ENCODE measurements at places on chromosomes 2 and 18.

DNA sequence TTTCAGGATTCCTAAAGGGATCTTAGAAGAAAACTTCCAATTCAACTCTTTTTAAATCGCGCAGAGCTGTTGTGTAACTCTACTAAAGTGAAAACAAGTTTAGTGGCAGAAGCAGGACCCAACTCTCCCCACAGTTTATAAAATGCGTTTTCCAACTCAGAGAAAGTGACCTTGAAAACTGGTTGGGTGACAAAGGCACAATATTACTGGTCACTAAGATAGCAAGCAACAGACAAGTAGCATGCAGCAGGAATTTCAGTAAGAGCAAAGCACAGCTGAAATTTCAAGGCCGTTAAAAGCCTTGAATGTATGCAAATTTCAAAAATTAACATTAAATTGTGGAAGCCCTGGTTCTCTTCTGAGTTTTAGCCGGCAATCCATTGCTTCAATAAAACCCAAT, 66.9 kb downstream of the STK39 start:
- DNase-seq: no peak

DNA sequence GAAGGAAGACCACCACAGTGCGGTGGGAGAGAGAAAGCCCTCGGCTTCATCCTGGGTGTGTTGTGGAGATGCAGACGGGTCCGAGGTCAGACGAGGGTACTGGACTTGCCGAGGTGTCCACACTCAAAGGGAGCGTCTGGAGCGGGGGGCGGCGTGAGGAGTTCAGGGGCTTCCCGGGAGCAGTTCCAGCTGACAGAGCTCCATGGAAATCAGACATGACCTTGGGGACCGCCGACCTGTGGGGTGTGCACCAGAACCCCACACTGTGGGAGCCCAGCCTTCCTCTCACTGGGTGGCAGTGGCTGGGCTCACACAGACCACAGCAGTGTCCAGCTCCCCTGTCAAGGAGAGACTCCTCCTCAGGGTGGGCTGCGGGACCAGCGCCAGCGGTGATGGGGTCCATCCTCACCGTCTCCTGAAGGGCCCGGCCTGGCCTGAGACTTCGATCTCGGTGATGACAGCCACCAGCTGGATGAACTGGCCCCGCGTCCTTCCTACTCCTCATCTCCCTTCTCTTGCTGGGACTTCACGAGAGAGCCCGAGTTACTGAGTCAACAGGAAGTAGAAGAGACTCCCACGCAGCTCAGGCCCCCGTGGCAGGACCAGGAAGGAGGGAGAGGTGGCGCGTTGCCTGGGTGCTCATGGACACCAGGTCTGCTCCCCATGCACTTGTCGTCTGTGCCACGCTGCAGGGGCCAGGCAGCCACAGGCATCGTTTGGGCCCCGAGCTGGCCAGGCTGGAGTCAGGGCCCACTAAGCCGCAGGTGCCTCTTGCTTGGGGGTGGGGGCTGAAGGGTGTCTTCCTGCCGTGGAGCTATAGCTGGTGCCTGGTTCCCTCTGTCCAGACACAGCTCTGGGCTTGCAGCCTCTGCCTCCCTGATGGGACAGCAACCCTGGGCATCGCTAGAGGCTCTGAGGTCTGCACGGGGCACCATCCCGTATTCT, 101.9 kb upstream of the CTDP1 start:
- DNase-seq: no peak

DNA sequence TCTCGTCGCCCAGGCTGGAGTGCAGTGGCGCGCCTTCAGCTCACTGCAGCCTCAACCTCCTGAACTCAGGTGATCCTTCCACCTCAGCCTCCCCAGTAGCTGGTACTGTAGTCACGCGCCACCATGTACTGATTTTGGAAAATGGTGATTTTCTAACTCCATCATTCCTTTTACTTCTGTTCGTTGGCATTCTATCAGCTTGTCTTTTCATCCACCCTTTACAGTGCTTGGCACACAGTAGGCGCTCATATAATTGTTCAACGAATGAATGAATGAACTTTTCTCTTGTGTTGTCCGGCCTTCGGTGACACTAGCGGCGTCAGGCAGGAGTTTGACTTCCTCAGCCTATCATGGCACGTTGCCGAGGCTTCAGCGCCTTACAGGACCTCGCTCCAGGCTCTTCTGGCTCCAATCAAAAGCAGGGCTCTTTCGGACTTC, 373 bp upstream of the MTHFD2 start:
- DNase-seq: no peak

- DNase-seq: no peak
Measured at GRCh38 chr2:130837811-130838565, 1.3 kb downstream of the ARHGEF4 start.

- no peak for DNase-seq
Measured at GRCh38 chr2:73827018-73827417, 1.7 kb upstream of the STAMBP start.

DNA sequence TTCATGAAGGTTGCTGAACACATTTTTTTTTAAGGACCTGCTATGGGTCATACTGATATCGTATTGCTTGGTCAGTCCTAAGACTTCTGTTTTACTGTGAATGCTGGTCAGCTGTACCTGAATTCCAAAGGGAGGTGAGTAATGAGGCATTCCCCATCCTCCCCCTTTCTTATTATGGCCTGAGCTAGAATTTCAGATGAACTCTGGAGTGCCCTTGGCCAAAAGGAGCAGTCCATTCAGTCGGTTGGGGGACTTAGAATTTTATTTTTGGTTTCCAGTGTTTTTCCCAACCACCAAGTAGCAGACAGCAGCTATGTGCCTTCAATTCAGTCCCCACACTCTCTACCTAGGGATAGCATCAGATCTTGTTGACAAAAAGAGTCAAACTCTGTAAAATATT, 26.9 kb upstream of the PDCL3 start:
- DNase-seq: no peak

GRCh38 chr2:186518945-186519344, 32.9 kb downstream of the ZC3H15 start:
- DNase-seq: peak; percentile 31

- peak; percentile 76 for DNase-seq
Measured at GRCh38 chr18:50559752-50560680, at the start of gene MAPK4. TSS of gene MAPK4 (plus strand) at chr18:50560087. CDS start at chr18:50663959, 103,872 bp downstream.

DNA sequence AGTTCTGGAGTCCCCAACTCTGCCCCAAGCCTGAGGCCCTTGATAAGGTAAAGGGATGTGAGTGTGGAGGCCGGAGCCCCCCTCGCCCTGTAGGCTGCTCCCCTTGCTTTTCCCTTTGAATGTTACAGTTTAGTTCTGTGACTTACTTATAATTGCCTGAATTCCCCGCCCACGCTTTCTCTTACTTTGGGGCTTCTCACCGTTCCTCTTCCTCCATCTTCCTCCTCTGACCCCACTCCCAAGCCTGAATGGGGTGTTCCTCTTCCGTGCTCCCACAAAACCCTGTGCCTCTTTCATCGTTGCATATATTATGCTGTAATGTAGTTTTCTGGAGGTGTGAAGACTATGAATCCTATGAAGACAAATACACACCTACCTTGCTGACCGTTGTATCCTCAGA, 15.0 kb upstream of the IL1RN start:
- no peak for DNase-seq

DNA sequence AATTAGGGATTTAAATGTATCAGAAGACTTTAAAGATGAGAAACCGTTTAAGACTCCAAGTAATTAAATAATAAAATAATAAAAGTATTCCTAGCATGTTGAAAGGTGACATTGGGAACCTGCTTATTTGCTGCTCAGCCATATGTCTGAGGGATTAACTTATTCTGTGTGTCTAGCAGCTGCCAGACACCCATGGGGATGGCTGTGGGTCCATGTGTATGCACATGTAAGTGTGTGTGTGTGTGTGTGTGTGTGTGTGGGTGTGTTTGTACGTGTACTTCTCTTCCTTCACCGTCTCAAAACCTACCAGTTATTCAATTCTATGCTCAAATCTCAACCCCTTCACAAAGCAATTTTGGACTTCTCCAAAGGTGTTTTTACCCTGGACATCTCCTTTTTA, 124.5 kb downstream of the SETBP1 start:
- no peak for DNase-seq

- DNase-seq: no peak
Measured at GRCh38 chr2:119433636-119434327, 2.1 kb downstream of the TMEM37 start.

DNA sequence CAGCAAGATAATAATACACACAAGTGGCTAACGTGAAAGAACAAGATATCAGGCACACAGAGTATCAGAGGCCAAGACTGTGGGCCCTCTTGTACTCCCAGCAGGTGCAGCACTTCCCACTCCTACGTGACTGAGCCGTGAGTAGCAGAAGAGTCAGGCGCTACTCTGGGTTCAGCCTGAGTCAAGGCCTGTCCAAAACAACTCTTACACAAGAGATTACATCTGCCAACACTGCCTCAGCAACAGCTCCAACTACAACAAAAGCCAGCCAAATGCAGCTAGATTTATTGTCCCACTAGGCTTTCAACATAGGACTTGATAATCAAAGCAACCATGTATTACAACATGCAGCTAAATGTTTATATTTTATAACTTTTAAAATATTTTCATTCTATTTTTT, 56.2 kb downstream of the ITSN2 start:
- peak; percentile 87 for DNase-seq

GRCh38 chr18:47975701-47976100, 45.2 kb upstream of the SMAD2 start:
- DNase-seq: no peak

- no peak for DNase-seq
Measured at GRCh38 chr2:217807753-217808152, 195.0 kb downstream of the TNS1 start.

DNA sequence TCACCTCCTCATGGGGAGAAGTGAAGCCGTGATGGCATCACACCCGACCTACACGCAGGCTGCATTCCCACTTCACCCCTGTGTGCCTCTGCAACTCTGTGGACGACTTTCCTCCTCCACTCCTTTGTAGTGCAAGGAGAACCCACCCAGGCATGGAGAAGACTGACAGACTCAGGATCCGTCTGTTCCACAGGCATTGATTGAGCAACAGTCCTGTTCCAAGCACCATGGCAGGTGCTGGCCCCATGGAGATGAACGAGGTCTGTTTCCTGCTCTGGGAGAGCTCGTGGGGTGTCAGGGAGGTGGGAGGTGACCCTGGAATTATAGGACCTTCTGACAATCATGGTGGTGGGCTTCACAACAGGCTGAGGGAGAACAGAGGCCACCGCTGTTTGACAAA, 284.7 kb upstream of the HDAC4 start:
- DNase-seq: no peak

GRCh38 chr2:180559771-180560170, 420.6 kb upstream of the UBE2E3 start:
- peak; percentile 11 for DNase-seq

DNA sequence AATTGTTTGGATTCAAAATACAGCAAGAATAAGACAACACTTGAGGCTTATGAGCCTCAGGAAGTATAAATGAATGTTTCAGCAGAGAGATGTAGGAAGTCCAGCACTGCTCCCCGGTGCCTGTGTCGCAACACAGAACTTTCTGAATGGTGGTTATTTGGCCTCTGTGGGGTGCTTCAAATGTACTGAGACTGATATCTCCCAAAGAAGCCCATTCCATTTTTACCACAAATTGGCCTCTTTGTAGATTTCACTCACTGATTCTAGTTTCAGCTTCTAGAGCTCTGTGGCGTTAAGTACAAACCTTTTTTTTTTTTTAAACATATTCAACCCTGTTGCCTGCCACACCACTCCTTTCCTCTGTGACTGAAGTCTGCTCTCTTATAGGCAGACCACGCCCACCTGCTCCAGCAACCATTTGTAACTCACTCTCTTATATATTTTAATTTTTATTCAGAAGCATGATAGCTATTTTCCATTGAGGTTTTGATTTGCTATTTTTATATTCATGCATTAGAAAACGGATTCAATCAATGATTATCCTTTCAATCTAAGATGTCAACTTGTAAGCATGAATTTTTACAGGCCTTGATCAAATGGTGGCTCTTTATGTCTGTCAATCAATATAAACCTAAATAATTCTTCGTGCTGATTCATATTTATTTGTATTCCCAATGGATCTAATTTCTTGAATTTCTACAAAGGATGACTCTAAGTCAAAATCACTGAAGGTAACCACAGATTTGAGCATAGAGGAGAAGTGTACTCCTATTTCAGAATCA, 277.1 kb upstream of the CCDC68 start:
- DNase-seq: peak; percentile 46

DNA sequence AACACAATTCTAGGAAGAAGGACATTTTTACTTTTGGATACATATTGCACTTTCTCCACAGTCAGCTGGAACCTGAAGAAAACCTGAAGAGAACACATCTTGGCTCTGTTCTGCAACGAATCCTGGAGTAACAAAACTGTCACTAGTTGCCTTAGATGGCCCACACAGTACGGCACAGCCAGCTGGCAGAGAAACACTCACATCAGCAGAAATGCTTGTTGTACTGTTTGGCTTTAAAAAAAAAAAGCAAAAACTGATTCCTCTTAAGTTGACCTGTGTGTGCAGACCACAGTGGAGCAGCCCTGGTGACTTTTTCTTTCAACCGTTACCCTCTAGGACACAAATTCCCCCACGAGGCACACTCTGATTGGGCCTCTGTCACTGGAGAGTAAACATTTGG, 152.3 kb upstream of the TWIST2 start:
- DNase-seq: no peak

DNA sequence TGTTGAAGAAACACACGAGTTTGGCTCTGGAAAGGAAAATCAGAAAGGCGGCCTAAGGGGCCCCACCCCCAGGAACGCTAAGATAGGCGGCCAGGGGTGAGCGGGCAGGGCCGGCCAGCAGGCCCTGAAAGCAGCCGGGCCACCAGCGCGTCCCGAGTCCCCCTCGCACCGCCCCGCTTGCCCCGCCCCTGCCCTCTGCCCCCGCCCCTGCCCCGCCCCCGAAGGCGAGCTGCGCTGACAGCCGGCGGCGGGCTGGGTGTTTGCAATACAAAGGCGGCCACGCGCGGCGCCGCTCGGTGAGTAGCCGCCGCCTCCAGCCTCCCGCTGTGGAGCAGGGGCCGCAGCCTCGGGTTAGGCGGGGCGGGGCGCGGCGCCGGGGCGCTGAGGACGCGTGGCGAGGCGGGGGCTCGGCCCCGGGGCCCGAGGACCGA, at the start of gene LPIN1:
LPIN1 (plus strand) TSS at position 257 of the 431 bp plus-strand sequence. CDS start 18,910 bp downstream, outside the sequence.
- DNase-seq: peak; percentile 98

GRCh38 chr18:6441200-6441599, 26.5 kb upstream of the L3MBTL4 start:
- no peak for DNase-seq

GRCh38 chr2:15507061-15507460, 54.1 kb downstream of the NBAS start:
- no peak for DNase-seq
